Fibroblast of gingiva (primary cell): ENCODE measurements at places on chromosomes 1 and 21.
A peak's percentile ranks its signal among the peaks of the same experiment; 100 is the strongest.

GRCh38 chr1:239914751-239915231, 176.9 kb upstream of the FMN2 start:
- DNase-seq: peak; percentile 90

- no peak for DNase-seq
These were observed 27.8 kb downstream of the UBR4 start for GRCh38 chr1:19182223-19182622.

DNA sequence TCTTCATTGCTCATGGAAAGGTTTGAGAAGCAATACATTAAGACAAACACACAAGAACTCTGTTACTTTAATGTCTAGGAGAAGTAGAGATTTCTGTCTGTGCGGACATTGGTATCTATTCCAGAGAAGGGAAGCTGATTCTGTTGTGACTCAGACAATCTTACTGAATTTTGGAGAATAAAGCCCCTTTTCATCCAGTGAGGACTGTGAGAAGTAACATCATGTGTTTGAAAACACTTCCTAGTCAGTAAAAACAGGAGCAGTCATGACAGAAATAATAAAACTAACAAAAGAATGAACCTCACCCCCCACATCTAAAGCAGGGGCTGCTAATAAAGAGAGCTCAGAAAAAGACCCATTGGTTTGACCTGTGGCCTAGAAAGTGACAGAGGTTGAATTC, 46.6 kb downstream of the NEK7 start:
- DNase-seq: no peak

DNA sequence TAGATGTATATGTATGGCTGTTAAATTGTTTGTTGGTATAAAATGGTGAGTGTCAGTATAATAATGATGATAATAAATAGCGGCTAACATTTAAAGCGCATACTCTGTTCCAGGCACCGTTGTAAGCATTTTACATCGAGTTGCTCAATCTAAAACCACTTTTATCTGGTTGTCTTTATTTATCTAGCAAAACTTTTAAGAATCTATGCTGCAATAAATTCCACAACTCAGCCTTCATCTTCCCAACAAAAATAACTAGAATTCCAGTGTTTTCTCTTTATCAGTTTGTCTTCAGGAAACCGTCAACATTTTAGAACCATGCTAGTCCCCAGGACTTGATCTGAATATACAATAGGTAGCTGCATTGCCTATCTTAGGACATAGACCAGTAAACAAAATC, 19.3 kb upstream of the SLC16A1 start:
- no peak for DNase-seq

- DNase-seq: no peak
These were observed 95.9 kb downstream of the GIPC2 start for GRCh38 chr1:78141531-78142231.

DNA sequence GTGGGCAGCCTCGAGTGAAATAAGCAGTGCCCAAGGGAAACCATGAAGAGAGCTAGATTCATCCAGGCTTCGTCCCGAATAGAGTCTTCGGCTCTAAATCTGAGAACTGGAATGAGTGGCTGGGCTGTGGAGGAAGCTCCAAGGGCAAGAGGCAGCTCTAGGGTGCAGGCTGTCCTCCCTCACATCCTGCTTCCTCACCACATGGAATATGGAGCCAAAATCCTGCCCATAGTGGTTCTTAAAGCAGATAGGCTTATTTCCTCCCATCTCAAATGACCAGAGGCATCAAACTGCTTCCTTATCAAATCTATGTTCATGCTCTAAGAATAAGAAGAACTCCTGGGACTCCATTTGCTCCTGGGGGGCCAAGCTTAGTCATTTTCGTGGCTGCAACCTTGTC, 2.5 kb downstream of the IL24 start:
- no peak for DNase-seq

- no peak for DNase-seq
These were observed 70.2 kb downstream of the DAB1 start for GRCh38 chr1:57353654-57354053.

DNA sequence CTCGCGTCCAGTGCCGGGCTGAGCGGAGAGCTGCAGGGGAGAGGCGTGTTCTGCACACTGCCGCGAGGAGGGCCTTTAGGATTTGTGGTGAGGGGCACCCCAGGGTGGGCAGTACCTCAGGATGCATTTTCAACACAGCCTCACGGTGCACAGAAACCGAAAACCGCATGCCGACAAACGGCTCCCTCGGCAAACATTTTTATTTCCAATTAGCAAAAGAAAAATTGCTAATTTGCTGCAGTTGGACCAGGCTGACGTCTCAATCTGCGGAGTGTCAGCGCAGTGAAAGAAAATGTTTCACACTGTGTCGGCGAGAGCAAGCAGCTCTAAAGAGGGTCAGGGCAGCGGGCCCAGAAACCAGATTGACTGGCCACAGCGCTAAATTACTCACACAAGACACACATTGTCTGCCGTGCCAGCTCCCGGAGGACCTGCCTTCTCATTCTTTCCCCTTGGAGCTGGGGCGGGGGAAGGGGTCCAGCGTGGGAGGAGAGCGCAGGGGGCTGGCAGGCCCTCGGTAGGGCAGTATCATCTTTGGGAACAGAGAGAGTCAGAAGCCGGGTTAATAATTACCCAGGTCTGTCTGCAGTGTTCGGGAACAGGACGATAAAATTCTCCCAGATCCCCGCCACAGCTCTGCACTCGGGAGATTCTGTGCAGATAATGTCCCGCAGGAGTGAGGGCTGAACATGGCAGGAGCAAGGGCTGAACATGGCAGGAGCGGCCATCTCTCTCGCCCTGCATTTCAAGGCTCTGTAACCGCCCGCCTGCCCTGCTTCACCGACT, 150.2 kb downstream of the PRDM16 start:
- peak; percentile 19 for DNase-seq

- DNase-seq: no peak
These were observed 300.5 kb downstream of the BRINP2 start for GRCh38 chr1:177471244-177471643.

GRCh38 chr21:36347962-36348328, 27.9 kb downstream of the MORC3 start:
- no peak for DNase-seq

- DNase-seq: no peak
These were observed 37.6 kb downstream of the RNF115 start for GRCh38 chr1:145786271-145786670.
